ENCODE measurements at places on chromosomes 5 and 9. TPM values are rescaled to one million over a fixed set of nuclear protein-coding genes. Genes with fewer than 3 reads are reported as not detected.

ZSWIM6 gene
- total RNA-seq, result 20.7 TPM

DNA sequence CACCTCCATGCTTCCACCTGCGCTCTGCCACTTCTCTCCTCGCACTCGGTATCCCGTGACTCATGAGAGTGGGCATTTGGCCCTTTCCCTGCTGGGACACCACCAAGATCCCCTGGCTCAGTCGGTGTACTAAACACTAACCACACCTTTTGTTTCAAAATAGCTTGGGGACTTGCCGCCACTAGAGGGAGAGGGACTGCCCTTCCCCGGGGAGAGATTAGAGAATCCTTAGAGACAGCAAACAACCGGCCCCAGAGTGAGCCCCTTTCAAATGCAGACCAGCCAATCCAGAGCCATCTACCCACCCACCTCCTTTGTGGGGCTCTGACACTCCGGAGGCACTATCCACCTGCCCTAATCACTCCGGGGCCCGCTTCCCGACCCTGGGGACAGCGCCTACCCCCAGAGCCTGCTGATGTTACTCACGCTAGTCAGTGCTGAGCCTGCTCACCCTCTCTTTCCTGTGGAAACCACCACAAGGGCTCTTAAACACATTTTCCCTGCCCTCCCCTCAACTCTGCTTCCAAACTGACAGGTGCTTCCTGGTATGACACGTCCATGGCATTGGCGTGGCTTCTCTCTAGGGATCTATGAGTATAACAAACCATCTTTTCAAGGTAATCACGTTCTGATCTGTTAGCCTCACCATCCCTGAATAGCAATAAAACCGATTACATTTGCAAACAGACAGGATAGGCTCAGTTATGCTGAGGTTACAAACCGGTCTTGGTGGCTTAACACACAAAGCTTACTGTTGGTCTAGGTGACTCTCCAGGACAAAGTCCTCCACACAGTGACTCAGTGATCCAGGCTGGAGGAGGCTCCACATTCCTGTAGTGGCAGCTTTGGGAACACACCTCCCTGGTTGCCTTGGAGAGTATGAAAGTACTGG lies 180.1 kb upstream of the MVB12B start:
- DNase-seq, result peak; percentile 77

TSLP gene
- total RNA-seq, result not detected

RNF38 gene
- 31.1 TPM for total RNA-seq

SLC25A48 gene
- total RNA-seq, result not detected

DNA sequence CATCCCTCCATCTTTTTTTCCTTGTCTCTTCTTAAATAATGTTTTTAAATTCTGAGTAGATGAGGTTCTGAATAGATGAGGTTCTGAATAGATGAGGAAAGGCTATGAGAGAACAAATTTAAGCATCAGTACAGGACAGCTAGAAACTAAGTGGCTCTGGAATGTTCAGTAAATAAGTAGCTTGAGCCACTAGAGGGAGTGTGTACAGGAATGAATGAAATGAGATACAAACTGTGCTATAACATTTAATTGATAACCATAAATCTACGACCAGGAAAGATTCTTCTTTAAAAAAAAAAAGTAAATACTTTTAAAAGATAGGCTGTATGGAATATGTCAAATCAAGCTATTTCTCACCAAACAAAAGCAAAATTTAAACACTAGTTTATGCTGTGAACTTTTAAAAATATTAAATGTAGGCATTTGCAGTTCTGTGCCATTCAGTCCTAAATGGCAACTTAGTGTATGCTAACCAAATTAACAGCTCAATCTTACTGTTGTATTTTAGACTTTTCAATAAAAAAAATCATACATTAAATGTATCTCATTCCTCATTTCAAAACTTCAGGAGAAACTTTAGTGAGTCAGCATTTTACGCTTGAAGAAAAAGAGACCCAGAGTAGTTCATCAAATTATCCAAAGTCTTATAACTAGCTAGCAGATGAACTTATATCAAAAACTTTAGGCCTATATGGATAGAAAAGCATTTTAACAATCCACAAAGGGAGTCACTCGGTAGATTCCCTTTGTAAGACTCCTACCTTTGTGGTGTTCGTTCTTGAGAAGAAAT lies 70.4 kb upstream of the SNX2 start:
- no peak for DNase-seq

- no peak for DNase-seq
These were observed 677 bp upstream of the TXNDC15 start for GRCh38 chr5:134873494-134873893.

- DNase-seq, result no peak
These were observed 185.2 kb upstream of the NREP start for GRCh38 chr5:111942201-111942600.

OBP2A gene
- not detected for total RNA-seq

LCN1 gene
- not detected for total RNA-seq

GRCh38 chr5:102856389-102856777 lies 101.3 kb downstream of the PAM start:
- DNase-seq, result no peak

- DNase-seq, result no peak
These were observed 612.1 kb upstream of the CDH6 start for GRCh38 chr5:30581198-30581935.

DNA sequence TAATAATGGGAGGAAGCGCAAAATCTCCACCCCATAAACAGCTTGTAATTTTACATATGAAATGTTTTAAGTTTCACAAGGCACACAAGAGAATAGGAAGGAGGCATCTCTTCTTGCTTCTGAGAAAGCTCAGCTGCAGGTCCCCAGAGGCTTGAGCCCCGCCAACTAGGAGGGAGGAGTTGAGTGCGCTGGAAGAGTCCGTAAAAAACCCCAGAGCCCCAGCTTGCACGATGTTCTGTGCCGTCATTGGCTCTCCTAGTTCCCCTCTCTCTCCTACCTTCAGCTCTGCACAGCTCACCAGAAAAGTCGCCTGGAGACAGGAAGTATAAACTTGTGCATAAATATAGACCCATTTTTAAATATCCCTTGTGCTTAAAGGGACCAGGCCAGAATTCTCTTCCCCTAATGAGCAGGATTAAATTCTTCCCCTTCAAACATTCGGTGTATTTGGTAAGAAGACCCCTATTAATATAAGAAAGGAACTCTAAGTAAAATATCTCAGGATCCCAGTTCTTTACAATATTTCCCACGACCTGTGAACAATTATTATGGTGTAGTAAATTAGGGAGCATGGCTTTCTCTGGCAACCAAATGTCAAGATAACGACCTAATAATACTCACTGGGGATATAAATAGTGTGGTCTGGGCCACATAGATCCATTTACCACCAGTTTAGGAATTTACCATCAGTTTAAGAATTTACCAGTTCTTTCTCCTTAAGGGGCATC lies 13.7 kb downstream of the GLRX start:
- DNase-seq, result peak; percentile 87

GRCh38 chr5:169767938-169768337 lies 130.9 kb downstream of the DOCK2 start:
- DNase-seq, result no peak

CCL27 gene
- total RNA-seq, result 0.78 TPM

Measured in osteocyte (in vitro differentiated cells).